Esophagus squamous epithelium (tissue), 5 donors: ENCODE measurements at places on chromosomes 2 and 18.

GRCh38 chr2:225354281-225354774 is 45.2 kb upstream of the NYAP2 start:
- no peak for DNase-seq

DNA sequence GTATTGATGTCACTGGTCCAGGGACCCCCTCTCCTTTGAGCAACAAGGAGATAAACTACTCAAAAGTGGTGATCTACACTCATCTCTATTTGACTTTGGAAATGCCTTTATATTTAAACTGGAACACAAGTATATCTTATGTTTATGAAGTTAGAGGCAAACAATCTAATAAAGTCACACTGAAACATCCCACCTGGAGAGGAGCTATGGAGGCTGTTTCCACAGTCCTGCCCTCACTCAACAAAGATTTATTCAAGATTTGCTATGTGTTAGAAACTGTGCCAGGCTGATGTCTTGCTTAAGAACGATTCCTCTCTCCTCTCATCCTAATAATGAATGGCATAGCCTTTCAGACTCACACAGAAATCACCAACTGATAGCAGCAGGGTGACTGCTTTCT is 140.8 kb downstream of the ALPK2 start:
- no peak for DNase-seq

- no peak for DNase-seq
Measured at GRCh38 chr2:99624677-99625076, 134.9 kb upstream of the REV1 start.

DNA sequence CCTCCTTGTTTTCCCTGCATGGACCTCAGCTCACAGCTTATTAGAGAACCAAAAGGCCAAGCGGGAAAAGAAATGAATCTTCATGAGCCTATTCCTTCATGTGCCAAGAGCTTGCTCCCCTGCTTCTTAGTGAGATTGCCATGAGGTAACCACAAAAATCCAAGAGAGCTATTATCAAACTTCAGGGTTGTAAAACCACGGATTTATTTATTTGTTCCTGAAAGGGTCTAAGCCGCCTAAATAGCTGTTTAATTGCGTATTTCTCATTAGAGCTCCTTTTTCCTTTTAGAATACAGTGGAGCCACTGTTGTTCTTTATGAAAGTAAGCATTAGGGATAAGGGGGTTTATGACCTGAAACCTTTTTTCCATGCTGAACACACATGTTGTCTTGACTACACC is 58.0 kb downstream of the SRD5A2 start:
- no peak for DNase-seq

DNA sequence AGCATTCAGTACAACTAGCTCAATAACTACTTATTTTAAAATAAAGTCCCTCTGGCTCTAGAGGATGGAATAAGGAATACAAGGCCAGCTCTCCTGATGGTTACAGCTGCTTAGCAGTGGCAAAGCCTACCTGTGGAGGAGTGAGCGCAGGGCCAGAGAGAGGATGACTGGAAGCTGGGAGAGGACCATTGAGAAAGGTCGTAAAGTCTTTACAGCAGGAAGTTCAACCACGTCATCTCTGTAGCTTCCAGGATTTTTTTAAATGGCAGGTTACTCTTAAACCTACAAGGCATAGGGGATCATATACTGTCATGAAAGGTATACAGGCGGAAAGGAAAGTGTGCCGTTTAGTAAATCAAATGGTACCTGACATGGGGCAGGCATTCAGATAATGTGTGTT is 26.3 kb downstream of the ANXA4 start:
- DNase-seq, result no peak

- no peak for DNase-seq
Measured at GRCh38 chr2:156397229-156397628, 39.0 kb upstream of the GPD2 start.

DNA sequence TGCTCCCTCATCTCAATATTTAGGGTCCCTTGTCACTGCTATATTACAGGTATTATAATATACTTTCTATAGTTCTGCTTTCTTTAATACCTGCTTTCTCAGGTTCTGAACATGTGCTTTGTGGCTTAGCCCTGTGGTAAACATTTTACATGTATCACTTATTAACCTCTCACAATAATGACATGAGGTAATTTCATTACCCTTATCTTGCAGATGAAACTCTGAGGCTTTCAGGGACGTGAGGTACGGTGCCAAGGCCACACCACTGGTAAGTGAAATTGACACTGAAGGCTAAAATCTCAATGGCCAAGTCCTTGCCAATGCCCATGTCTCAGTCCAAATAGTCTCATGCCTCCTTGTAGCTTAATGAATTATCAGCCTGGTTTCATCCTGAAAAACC is 21.7 kb downstream of the LINC00305 start:
- DNase-seq, result no peak

DNA sequence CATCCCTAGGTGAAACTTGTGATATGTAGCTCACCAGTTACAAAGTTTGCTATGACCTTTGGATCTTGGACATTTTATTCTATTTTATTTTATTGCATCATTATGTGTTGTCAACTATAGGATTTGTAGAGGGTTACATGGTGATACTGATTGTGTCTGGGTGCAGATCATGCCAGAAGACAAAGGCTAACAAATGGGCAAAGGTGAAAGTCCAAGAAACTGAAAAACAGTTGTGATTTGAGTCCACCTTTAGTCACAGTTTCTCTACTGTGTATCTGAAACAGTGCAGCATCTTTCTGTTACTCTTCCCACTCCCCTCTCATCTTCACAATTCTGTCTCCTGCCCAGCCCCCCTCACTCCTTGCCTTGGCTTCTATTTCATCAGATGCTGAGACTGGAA is 111.9 kb upstream of the LYPD6 start:
- DNase-seq, result no peak

DNA sequence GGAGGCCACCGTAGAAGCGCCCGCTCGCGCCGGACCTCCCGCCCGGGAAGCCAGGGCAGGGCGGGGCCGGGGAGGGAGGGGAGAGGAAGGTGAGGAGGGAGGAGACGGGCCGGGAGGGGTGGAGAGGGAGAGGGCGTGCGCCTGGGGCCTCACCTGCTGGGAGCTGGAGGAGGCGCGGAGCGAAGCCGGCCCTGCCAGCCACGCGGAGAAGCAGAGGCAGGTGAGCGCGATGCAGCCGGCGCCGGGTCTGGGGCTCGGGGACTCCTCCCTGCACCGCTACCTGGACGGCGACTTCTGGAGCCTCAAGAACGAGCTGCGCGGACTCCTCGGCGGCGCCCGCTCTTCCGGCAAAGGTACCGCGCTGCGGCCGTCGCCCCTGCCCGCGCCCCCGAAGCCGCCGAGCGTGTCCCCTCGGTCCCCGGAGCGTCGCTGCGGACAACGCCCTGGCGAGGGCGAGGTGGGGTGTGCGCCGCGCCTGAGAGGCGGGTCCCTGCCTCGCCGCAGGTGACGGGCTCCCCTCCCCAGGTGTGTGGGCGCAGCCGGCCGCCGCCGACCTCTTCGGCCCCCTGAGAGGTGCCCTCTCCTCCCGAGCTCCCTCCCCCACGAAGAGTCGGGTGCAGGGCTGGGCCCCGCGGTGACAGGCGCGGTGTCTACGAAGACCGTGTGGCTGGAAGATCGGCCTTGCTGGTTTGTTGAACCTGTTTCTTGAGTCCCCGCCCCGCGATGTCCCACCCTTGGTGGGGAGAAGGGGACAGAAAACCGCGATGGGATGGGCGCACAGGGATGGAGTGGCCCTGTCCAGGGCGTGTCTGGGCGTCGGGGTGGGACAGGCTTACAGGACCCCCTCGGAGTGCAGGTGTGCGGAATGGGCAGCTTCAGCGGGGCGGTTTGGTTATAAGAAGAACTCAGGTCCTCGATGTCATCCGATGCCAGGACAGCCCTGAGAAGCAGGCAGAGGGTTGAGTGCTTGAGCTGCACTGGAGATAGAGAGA is at the start of gene ACOXL:
Gene ACOXL, plus strand, starts transcription at position 152 of the 992 bp plus-strand sequence. CDS start 35,817 bp downstream, outside the sequence.
- DNase-seq, result no peak

DNA sequence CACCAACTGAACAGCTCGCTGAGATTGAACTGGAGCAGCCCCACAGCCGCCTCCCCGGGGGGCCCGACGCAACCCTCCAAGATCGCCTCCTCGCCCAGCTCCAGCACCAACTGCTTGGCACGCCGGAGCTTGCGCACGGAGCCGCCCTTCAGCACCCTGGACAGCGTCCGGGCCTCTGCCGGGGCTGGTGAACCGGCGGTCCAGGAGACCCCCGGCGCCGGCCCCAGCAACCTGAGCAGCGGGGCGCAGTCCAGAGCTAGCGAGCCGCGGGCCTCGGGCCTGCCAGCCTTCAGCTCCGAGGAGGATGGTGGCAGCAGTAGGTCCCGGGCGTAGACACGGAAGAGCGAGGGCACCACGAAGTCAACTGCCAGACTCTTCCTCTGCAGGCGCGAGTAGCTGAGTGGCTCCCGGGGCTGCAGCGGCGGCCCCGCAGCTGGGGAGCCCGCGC is 1.2 kb downstream of the ALK start:
- no peak for DNase-seq

DNA sequence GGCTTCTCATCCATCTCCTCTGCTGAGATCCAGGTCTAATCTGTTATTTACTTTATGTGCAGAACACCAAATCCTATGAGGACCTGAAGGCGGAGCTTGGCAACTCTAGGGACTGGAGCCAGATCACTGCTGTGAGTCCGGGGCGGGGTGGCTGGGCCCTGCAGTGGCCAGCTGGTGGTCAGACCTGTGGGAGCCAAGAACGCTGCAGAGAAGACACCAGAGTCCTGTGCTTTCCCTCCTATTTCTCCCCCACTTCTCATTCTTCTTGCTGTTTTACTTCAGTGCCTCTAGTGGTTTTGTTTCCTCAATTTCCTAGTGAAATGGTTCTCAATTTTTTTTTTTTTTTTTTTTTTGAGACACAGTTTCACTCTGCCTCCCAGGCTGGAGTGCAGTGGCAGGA is 19.7 kb downstream of the VIL1 start:
- DNase-seq, result no peak

DNA sequence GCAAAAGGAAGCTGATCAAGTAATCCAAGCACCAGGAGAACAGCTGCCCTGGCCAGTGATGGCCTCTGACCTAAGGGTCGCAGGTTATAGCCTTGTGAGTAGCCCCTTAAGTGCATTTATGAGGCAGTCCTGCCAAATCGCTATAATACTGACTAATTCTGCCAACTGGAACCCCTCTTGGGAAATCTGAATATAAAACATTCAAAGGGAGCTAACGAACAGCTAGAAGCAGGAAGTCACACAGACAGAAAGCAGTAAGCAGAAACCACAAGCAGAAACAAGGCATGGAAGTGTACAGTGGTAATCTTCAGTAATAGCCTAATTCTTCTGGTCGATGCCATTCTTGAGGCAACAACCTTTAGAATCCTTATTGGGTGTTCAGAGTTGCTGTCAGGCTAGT is 521.3 kb downstream of the METTL4 start:
- no peak for DNase-seq

DNA sequence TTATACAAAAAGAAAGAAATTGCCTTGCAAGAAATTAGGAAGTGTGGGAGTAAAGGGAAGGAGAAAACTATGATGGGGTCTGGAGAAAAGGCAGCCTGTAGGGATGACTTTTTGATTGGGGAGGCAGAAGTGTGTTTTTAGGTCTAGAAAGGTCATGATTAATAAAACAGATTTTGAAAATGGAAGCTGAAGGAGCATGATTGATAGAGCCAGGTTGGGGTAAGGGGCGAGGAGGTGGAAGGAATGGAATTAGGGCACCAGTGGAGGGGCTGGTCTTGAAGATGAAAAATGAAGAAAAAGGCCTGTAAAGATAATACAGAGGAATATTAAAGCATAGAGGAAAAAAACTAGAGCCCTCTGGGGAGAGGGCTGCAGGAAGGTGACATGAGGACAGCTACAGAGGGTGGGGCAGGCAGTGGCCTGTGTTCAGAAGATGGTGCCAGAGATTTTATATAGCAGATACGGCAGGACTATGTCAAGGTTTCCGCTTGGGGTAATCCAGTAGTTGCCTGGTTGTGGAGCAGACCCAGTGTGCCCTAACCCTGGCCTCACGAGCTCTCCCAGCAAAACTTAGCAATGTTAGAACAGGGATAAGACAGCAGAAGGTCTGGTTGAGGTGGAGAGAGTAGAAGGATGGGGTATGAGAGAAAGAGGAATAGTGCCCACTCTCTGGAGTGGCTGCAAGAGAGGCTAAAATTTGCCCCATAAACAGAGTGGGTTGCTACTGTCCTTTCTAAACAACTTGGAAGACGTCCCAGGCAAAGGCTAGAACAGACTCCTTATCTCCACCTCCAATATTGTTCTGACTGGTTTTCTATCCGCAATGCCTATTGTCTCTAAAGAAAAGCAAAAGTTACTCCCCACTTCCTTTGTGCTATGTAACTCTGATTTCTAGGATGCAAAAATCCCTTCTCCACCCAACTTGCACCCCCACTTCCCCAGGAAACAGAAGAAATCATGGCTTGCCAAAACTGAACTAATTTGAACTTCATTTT is 287.3 kb downstream of the AGPS start:
- DNase-seq, result no peak

GRCh38 chr18:26548415-26549262 is at the start of gene KCTD1:
TSS of gene KCTD1 (minus strand) at chr18:26548553. CDS start at chr18:26548536, 17 bp downstream.
- DNase-seq, result peak; percentile 38

DNA sequence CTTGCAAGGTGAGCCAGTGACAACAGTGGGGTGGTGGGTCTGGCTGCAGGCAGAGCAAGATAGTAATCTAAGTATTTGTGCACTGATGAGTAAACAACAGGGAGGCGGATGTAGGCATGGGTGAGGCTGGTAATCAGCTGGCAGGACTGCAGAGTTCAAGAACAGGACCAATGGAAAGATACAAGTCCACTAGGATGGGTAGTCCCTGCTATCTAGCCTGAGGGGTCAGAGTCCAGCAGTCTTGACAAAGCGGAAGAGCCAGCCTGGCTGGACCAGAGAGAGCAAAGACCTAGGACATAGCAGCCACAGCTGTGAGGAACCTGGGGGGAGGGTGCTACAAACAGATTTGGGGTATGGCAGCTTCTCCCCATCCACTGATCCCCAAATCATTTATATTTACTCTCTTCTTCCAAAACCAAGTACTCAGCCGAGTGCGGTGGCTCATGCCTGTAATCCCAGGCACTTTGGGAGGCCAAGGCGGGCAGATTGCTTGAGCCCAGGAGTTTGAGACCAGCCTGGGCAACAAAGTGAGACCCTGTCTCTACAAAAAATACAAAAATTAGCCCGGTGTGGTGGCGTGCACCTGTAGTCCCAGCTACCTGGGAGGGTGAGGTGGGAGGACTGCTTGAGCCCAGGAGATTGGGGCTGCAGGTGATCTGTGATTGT is 25.9 kb downstream of the VIL1 start:
- DNase-seq, result no peak

GRCh38 chr18:68623342-68623741 is 91.6 kb downstream of the TMX3 start:
- no peak for DNase-seq

- DNase-seq, result no peak
Measured at GRCh38 chr18:62982600-62983251, 267.4 kb downstream of the PHLPP1 start.

- DNase-seq, result peak; percentile 6
Measured at GRCh38 chr2:101151146-101151858, at the start of gene TBC1D8. TSS of gene TBC1D8 (minus strand) at chr2:101151382. CDS start at chr2:101151253, 129 bp downstream.

- no peak for DNase-seq
Measured at GRCh38 chr18:12891561-12891960, 7.5 kb upstream of the PTPN2 start.

GRCh38 chr2:85156153-85156552 is 23.0 kb downstream of the TCF7L1 start:
- DNase-seq, result no peak
